ENCODE measurements at places on chromosomes 6 and 20.
A peak's percentile ranks its signal among the peaks of the same experiment; 100 is the strongest.

DNA sequence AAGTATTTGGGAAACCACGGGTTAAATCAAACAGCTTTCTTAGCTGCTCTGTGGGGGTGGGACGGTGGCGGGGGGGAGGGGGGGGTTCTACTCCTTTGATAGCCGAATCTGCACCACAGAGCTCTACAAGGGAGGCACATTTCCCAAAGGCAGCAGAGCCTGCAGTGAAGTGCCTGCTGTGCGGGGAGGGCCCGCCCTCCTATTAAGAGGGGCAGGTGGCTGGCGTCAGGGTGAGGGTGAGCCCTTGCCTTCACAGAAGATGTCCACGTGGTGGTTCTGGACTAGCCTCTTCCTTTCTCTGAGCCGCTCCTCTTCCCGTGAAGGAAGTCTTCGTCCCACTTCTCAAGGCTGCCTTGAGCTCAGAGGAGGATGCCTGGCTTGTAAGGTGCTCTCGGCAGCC lies 174.9 kb upstream of the THBS2 start:
- DNase-seq: no peak

- DNase-seq: no peak
These were observed 50.0 kb upstream of the DTNBP1 start for GRCh38 chr6:15712797-15713196.

- no peak for DNase-seq
These were observed 40.5 kb downstream of the FAM110A start for GRCh38 chr20:873875-874607.

GRCh38 chr6:22145823-22146677 lies 150.8 kb downstream of the PRL start:
- DNase-seq: no peak

GRCh38 chr20:38311091-38311490 lies 7.1 kb downstream of the BPI start:
- DNase-seq: no peak

DNA sequence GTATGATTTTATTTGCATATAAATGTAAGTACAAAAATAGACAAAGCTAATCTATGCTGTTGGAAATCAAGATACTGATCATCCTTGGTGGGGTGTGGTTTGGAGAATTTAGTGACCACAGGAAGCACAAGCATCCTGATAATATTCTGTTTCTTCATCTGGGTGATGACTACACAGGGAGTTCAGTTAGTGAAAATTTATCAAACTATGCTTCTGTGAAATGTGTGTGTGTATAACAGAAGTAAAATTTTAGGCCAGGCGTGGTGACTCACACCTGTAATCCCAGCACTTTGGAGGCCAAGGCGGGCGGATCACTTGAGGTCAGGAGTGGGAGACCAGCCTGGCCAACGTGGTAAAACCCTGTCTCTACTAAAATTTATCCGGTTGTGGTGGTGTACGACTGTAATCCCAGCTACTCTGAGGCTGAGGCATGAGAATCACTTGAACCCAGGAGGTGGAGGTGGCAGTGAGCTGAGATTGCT lies 20.6 kb downstream of the ENPP3 start:
- no peak for DNase-seq

DNA sequence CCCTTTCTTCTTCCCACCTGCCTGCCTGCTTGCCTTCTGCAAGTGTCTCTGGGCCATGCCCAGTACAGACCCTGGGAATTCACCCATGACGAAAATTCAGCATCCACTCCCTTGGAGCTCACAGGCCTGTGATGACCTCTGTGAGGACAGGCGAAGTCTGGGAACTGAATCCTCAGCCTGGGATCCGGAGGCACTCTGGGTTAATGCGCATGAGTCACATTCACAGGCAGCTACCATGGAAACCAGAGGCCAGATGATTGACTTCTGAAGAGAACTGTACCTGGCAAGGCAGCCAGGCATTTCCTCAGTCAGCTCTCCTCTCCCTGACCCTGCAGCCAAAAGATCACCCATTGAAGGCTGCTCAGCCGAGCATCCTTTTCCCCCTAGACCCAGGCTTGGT lies 41.0 kb downstream of the SLC9A8 start:
- DNase-seq: no peak

DNA sequence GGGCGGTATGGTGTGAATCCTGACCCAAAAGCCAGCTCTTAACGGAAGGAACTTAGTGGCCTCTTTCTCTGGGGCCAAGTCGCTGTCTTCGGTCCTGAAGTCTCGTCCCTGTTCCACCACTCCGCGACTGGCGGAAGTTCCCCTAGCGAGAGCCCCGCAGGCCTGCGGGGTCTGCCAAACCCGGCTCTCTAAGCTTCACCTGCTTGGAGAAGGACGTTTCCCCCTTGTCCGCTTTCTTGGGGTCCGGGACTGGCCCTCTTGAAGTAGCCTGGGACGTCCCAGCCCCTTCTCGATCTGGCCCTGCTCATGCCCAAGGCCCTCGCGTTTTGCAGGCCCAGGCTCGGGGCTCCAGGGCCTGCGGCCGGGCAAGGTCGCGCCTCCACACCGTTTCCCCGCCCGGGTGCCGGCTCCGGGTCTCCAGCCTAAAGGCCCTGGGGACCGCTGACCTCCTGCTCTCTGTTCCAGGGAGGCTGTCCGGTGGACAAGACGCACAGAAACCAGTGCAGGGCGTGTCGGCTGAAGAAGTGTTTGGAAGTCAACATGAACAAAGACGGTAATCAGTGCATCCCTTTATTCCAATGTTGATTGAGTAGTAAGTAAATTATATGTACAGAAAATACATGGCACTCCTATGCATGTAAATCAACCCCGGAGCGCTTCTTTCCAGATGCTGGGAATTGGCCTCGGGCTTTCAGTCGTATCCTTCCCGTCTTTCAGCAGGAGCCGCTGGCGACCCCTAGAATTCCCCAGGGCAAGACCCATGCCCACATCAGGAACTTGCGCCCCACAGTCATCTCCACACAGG lies 8.8 kb downstream of the NR2E1 start:
- no peak for DNase-seq

GRCh38 chr6:143026696-143027449 lies 33.8 kb upstream of the AIG1 start:
- peak; percentile 58 for DNase-seq

- no peak for DNase-seq
These were observed 14.8 kb upstream of the MAS1L start for GRCh38 chr6:29502597-29502996.

- DNase-seq: no peak
These were observed 83.7 kb upstream of the TMEM30A start for GRCh38 chr6:75368151-75368779.

DNA sequence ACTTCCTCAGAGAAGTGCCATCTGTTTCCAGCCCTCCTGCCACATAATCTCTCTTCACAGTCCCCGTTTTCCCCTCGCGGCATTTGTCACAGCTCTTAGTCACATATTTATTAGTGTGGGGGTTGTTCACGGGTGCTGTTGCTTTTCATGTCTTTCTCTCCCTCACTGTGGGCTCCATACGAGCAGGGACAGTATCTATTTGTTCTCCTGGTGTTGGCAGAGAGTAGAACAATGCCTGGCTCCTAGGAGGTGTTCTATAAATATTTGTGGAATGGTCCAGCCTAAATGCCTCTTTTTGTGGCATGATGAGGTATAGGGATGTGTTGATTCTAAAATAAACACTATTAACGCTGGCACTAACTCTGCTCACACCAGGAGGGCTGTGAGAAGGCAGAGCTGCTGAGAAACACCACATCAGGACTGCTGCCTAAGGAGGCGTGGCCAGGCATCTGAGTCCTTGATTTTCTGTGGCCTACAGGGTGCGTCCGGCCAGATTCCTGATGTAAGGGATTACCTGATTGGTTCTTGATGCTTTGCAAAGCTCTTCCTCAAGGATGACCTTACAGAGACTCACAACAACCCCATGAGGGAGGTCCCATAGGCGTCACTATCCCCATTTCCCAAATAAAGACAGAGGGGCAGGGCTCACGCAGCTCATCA lies 219.8 kb upstream of the ARID1B start:
- DNase-seq: peak; percentile 38

- DNase-seq: no peak
These were observed 416.8 kb upstream of the SASH1 start for GRCh38 chr6:147925826-147926225.

- DNase-seq: peak; percentile 16
These were observed 91.0 kb downstream of the NCR2 start for GRCh38 chr6:41426438-41426851.

DNA sequence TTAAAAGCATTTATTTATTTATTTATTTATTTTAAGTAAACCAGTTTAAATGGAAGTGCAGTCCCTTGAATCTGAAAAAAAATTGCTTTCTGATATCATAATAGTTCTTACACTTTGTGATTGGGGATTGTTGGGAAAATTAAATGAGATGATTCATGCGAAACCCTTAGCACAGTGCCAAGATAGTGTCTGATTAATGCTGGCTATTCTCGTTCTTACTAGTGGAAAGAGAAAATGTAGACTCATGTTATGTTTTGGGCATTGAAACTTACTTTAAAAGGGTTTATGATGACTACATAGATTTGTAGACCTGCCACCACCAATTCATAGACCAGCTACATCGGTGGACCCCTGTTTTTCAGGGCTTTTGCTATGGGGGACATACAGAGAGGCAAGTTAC lies 229.2 kb upstream of the ZFP64 start:
- no peak for DNase-seq

DNA sequence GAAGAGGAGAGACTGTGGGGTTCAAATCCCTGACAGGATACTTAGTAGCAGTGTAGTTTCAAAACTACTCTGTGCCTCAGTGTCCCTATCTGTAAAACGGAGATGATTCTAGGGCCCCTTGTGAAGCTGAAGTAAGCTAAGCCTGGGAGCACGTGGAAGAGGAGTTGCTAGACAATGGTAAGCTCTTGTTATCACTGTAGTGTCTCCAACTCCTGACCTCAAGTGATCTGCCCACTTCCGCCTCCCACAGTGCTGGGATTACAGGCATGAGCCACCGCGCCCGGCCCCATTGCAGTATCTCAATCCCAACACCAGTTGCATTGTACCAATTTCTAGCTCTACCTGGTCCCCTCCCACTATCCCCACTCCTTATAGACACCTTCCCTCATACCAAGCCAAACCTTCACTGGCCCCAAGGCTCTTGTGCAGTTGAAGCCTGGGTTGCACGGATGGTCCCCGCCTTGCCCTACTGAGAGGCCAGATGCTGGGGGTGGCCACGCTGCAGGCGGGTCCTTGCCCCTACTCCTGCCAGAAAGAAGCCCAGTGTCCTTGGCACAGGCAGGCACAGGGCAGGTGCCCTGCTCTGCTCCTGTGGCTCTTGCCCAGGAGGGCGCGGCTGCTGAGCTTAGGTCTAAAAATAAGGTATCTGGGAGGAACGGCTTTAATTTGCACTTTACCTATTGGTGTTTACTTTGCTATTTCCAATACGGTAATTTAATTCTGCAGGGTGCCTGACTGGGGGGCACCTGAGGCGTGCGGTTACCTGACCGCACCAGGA lies 118.1 kb downstream of the VEGFA start:
- no peak for DNase-seq

GRCh38 chr20:40282941-40283340 lies 406.1 kb downstream of the MAFB start:
- DNase-seq: no peak

GRCh38 chr20:17898548-17898994 lies 70.0 kb downstream of the SNX5 start:
- DNase-seq: peak; percentile 70

DNA sequence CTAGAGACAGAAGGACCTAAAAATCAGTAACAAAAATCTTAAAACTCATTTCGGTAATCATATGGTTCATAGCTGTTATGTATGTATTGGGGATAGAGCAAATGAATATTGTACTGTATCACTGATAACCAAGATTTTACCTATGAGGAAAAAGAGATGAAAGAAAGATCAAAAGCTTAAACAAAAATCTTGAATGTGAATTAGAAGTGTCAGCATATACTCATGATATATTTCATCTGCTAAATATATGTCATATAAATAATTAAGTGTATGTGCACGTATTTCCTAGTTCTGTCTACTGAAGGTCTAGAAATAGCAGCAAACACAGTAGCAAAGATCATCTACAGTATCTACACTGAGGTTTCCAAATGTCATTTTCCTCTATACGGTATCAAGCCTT lies 299.8 kb downstream of the BTBD9 start:
- DNase-seq: no peak

DNA sequence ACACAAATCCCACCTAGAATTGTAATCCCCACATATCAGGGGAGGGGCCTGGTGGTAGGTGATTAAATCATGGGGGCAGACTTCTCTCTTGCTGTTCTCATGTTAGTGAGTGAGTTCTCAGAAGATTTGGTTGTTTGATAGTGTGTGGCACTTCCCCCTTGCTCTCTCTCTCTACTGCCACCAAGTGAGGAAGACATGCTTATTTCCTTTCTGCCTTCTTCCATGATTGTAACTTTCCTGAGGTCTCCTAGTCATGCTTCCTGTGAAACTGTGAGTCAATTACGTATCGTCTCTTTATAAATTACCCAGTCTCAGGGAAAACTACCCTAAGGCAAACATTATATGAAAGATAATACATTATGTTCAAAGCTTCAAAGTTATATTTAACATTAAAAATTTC lies 1297.5 kb upstream of the CITED2 start:
- no peak for DNase-seq

- no peak for DNase-seq
These were observed 1.5 kb downstream of the VARS2 start for GRCh38 chr6:30915591-30915946.

- DNase-seq: no peak
These were observed 74.5 kb upstream of the MARCKS start for GRCh38 chr6:113782636-113783035.

- DNase-seq: no peak
These were observed 40.6 kb upstream of the SUMO4 start for GRCh38 chr6:149359440-149359839.

- DNase-seq: no peak
These were observed 616.7 kb downstream of the PHF3 start for GRCh38 chr6:64252256-64252655.

- no peak for DNase-seq
These were observed 367.1 kb downstream of the C6orf118 start for GRCh38 chr6:164942271-164942670.

GRCh38 chr20:16241911-16242310 lies 331.3 kb downstream of the KIF16B start:
- DNase-seq: no peak

GRCh38 chr6:56790414-56790813 lies 147.7 kb upstream of the DST start:
- no peak for DNase-seq

DNA sequence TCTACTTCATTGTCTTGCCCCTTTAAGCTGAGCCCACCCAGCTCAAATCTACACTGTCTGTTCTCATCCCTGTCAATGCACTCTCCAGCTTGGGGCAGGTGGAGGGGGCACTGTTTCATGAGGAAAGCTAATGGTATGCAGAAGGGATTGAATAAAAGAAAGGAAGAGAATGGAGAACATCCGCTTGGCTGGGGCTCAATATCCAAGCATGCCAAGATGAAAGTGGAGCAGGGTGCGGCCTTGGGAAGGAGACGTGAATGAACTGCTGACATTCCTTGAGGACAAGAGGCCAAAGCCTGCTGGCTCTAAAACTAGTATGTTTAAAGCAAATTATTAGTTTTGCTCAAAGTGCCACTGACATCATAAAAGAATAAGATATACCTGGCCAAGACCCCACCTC lies 24.2 kb downstream of the AKAP12 start:
- DNase-seq: no peak

GRCh38 chr6:22023937-22024336 lies 272.9 kb downstream of the PRL start:
- no peak for DNase-seq

Measured in CD4-positive, alpha-beta T cell treated with Interleukin-4 for 1 hour (primary cell).